ENCODE measurements at places on chromosomes 1 and 21.

GRCh38 chr1:85689775-85690404 is 18.3 kb downstream of the ZNHIT6 start:
- no peak overlapping the region for H3K4me3 ChIP-seq
- H3K27me3 ChIP-seq: no peaks in the 10 kb centered on the region
- no peak for DNase-seq
- peaks cover 6% of the 10 kb centered on the region for H3K4me1 ChIP-seq
- H3K36me3 ChIP-seq: peaks cover 20% of the 10 kb centered on the region
- no peak overlapping the region for H3K27ac ChIP-seq

DNA sequence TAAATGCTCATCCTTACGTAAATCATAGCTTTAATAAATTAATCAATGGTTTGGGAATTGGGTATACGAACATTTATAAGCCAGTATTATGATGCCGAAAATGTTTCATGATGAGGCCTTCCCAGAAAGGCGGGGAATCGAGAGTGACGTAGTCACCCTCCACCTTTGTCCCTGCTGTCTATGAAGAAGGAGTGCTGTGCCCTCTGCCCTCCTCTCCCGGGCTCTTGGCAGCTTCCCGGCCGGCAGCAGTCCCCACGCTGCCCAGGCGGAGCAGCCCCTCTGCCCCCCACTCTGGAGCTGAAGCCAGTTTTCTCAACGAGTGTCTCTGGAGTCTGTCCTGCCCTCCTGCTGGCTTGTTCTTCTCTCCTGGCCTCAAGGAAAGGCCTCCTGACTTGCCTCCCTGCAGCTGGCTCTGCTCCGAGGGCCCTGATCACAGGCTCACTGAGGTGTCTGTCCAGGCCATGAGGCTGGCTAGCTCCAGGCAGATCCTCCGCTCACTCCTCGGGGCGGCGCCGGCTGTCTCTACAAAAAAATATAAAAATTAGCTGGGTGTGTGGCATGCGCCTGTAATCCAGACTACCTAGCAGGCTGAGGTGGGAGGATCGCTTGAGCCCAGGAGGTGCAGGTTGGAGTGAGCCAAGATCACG is 150.7 kb upstream of the COL6A1 start:
- peaks cover 4% of the 10 kb centered on the region for H3K36me3 ChIP-seq
- no peak for DNase-seq
- no peak overlapping the region for H3K27ac ChIP-seq

- no peak overlapping the region for H3K27ac ChIP-seq
- no peak for DNase-seq
- H3K4me3 ChIP-seq: no peak overlapping the region
- H3K27me3 ChIP-seq: no peaks in the 10 kb centered on the region
Measured at GRCh38 chr1:193960499-193960898, 774.1 kb upstream of the B3GALT2 start.

- DNase-seq: peak; percentile 52
- no peak overlapping the region for H3K4me3 ChIP-seq
- peaks cover 6% of the 10 kb centered on the region for H3K27me3 ChIP-seq
- peaks cover 24% of the 10 kb centered on the region for H3K4me1 ChIP-seq
- peaks cover 2% of the 10 kb centered on the region for H3K36me3 ChIP-seq
Measured at GRCh38 chr1:42963378-42964043, 4.8 kb upstream of the SLC2A1 start.

- no peaks in the 10 kb centered on the region for H3K36me3 ChIP-seq
- H3K27me3 ChIP-seq: peaks cover 2% of the 10 kb centered on the region
- no peaks in the 10 kb centered on the region for H3K4me1 ChIP-seq
- H3K4me3 ChIP-seq: no peak overlapping the region
- no peak for DNase-seq
Measured at GRCh38 chr1:78797108-78797781, 147.6 kb downstream of the IFI44 start.

Measured in activated CD4-positive, alpha-beta T cell treated with anti-CD3 and anti-CD28 coated beads for 36 hours (primary cell).